HFFc6 (cell line): ENCODE measurements at places on chromosomes 3 and 15. TPM values are rescaled to one million over a fixed set of nuclear protein-coding genes. Genes with fewer than 3 reads are reported as not detected.

DNAH12 gene
- 0.08 to 0.09 TPM in 2 of 3 replicates, not detected in the other for total RNA-seq

IRAK2 gene
- total RNA-seq, result 2.4 to 3.9 TPM (median 3.0 TPM) in 3 replicates

CHRD gene
- 0.14 TPM in 1 of 2 replicates, not detected in the other for total RNA-seq

ALDH1A2 gene
- total RNA-seq, result not detected in 3 replicates

NMNAT3 gene
- total RNA-seq, result 0.02 to 0.05 TPM (median 0.03 TPM) in 3 replicates

GUCA1C gene
- not detected in 3 replicates for total RNA-seq

MME gene
- 35.4 to 62.4 TPM (median 47.2 TPM) in 3 replicates for total RNA-seq
